ENCODE measurements at places on chromosomes 1 and 21.
A peak's percentile ranks its signal among the peaks of the same experiment; 100 is the strongest.

DNA sequence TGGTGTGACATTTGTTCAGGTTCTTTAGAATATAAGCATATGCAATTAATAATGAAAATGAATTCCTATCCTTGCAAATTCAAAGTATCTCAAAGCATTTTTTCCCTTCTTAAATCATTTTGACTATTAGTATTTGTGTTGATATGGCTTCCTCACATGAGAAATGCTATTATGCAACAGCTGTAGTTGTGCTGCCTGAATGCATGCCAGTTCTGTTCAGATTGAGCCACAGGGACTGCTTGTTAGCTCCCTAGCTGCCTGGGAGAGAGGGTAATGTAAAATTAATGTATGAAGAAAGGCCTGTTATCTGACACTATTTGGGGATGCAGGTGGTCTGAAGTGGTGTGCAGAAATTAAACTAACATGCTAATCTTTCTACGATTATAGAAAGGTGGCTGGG is 45.5 kb downstream of the CACHD1 start:
- DNase-seq, result no peak

GRCh38 chr1:63330331-63330916 is 8.1 kb downstream of the FOXD3 start:
- no peak for DNase-seq

GRCh38 chr1:12342401-12343003 is 112.7 kb downstream of the VPS13D start:
- no peak for DNase-seq

DNA sequence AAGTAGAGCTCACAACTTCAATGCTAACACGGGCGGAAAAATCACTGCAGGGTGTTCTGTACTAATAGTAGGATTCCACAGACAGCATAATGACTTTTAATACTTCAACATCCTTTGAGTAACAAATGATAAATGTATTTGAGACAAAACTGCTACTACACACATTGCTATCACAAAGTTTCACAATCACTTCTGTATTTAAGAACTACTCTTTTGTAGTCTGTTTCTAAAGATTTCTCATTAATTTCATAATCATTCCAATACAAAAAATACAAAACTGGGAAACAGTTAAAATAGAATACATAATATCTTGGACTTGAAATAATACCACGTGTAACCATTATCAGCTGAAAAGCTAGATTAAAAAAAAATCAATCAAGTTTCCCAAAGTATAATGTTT is 2.7 kb downstream of the HMGN1 start:
- no peak for DNase-seq

DNA sequence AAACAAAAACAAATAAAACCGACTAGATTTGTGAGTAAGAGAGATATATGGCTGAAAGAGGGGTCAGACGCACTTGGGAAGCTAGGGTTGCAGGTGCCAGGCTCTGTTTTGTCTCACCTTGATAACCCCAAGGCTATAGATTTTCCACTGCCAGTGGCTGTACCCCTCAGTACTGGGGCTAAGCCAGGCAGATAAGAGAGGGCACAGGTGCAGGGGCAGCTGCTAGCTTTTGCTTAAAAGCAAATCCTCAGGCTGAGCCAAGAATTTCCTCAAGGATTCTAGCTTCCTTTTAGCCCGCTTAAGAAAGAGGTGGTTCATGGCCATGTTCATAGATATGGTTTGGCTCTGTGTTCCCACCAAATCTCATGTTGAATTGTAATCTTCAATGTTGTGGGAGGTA is 57.9 kb downstream of the OVGP1 start:
- no peak for DNase-seq

- DNase-seq, result peak; percentile 18
Observed at GRCh38 chr1:185439727-185440415, 122.8 kb upstream of the IVNS1ABP start.

DNA sequence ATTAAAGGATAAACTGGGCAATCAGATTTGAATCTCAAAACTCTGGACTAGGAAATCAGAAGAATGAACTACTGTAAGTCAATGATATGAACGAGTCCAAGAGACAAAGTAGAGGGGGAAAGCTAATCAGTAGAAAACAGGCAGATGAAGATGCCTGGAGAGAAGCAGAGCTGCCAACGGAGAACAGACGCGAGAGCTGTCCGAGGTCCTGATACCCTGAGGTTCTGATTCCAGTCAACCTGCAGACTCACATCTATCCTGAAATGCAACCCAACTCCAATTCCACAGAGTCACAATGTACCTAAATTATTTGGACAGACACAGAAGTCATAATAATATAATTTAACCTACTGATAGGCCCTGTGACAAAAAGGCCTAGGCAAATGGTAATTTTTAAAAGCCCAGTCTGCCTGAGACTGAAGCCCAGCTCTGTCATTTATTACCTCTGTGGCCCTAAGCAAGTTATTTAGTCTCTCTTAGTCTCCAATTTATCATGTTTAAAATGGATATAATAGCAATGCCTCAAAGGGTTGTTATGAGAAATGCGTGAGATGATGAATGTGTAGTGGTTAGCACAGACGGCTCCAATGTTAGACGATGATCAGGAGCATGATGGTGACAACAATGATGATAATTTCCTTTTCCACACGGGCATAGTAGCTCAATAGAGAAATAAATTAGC is 33.4 kb downstream of the RGS7 start:
- no peak for DNase-seq

GRCh38 chr21:32966120-32966519 is 59.6 kb upstream of the OLIG2 start:
- no peak for DNase-seq

DNA sequence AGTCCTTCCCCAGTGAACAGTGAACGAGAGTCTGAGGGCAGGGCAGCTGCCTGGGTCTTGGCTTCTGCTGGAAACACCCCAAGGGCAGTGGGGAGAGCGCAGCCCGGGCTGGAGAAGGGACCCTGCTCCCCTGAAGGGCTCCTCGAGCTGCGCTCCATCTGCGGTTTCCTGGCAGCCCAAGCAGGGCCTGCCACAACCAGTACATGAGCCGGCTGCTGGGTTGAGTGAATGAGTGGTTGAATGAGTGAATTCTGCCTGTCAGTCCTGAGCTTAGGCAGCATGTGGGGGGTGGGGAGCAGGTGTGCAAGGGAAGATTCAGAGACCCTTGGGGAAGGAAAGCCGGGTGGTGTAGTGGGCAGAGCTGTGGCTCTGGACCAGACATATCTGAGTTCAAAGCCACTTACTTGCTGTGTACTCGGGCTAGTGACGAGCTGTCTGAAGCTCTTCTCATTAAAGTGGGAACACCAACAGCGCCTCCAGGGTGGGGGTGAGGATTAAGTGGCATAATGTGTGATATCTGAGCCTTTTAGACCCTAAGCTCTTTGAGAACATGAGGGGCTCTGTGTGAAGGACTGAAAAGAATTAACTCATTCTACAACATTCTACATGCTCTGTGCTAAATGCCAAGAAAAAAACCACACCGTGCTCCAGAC is 3.7 kb downstream of the OPRD1 start:
- no peak for DNase-seq

DNA sequence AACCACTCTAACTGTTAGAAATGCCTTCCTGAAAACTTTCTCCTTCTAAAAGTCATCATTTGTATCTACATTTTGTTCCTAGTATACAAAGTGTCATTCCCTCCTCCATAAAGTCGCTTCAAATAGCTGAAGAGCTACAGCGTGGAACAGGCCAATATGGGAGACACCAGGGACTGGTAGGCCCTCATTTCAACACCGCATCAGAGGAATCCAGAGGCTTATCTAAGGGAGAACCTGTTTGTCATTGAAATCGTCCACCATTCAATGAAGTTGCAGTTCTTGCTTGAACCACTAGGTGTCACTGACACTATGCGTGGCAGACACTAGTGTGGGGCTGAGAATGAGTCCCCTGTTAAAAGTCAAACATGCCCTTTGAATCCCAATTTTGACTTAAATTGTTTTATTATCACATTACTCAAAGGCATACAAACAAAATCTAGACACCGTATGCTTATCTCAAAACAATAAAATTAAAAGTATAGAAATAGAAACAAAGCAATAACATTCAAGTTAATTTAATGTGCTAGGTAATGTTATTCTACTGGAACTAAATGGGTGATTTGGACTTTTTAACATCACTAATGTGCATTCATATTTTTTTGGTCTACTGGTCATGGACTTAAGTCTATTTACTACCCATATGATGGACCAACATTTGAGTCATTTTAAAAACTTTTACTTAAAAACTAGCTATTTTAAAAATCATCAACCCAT is 182.3 kb downstream of the FCRL5 start:
- DNase-seq, result no peak

DNA sequence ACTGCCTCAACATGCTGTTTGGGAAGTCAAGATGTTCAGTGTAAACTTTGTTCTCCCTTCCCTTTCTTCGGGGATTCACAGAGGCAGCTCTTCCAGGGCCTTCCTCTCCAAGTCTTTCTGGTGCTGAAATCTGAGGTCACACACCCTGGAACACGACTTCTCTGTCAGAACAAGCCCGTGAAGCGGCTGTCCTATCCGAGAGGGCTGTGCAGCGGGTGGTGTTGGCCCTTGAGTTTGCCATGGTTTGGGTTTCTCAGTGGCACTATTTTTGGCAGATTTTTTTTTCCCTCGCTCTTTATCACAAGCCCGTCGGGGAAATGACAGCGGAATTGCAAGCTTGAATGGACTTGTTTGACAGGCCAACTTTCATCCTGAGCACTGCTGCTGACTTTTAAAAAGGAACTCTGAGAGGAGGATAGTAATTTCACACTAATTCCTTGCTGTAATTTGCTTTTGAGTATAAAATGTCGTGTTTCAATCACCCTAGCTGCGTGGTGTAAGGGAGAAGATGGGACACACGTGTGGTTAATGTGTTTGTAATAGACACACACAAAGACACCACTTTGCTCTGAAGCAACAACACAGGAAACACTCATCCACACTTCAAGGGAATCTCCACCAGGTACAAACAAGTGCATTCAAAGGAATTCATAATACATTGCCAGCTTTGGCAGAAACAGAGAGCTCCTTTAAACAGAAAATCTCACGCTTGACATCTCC is 60.1 kb upstream of the TARBP1 start:
- DNase-seq, result no peak

Data from stimulated activated CD4-positive, alpha-beta T cell treated with anti-CD3 and anti-CD28 coated beads, Interleukin-4, amount 100 ng/mL, for 1 hour (primary cell).